ENCODE measurements at places on chromosomes 11 and 22.

DNA sequence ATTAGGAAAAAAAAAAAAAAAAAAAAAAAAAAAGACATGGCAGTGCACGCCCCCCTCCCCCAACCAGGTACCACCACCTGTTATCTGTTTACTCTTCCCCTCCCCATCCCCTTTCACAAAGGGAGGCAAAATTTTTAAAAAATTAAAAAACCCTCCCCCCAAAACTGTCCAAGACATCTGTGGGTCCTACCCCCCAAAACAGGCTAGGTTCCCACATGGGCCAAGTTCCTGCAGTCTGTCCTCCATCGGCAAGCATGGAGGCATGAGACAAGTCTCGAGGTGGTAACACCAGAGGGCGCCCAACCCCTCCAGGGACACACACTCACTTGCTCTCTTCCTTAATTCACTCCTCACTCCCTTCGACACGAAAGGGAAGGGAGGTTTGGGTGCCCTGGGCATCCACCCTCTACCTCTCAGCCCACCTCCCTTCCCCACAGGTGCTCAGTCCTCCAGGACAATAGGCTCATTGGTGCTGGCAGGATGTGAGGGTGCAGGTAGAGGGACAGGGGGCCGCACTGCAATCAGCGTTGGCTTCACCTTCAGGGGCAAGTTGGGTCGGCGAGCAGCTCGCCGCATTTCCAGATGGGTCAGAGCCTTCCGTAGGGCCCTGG, 2.2 kb upstream of the TUT1 start:
- H3K36me3 ChIP-seq = peaks cover 60% of the 10 kb centered on the region
- peaks cover 15% of the 10 kb centered on the region for H3K4me1 ChIP-seq
- H3K4me3 ChIP-seq = no peak overlapping the region
- no peaks in the 10 kb centered on the region for H3K27me3 ChIP-seq
- DNase-seq = peak; percentile 77

DNA sequence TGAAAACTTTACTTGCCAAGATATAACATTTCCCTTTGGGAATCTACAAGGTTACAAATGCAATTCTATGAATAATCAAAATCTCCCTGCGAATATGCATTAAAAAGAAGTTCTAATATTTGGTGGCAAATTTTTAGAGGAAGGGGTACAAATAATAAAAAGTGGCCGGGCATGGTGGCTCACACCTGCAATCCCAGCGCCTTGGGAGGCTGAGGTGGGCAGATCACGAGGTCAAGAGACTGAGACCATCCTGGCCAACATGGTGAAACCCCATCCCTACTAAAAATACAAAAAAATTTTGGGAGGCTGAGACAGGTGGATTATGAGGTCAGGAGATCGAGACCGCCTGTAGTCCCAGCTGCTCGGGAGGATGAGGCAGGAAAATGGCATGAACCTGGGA, 47.0 kb downstream of the ZNF280B start:
- H3K27me3 ChIP-seq = no peaks in the 10 kb centered on the region
- H3K4me3 ChIP-seq = no peak overlapping the region

- peaks cover 14% of the 10 kb centered on the region for H3K4me1 ChIP-seq
- DNase-seq = no peak
- H3K27me3 ChIP-seq = peaks cover 25% of the 10 kb centered on the region
- H3K4me3 ChIP-seq = no peak overlapping the region
- H3K36me3 ChIP-seq = no peaks in the 10 kb centered on the region
Observed at GRCh38 chr22:45069925-45070324, 60.1 kb upstream of the PHF21B start.

DNA sequence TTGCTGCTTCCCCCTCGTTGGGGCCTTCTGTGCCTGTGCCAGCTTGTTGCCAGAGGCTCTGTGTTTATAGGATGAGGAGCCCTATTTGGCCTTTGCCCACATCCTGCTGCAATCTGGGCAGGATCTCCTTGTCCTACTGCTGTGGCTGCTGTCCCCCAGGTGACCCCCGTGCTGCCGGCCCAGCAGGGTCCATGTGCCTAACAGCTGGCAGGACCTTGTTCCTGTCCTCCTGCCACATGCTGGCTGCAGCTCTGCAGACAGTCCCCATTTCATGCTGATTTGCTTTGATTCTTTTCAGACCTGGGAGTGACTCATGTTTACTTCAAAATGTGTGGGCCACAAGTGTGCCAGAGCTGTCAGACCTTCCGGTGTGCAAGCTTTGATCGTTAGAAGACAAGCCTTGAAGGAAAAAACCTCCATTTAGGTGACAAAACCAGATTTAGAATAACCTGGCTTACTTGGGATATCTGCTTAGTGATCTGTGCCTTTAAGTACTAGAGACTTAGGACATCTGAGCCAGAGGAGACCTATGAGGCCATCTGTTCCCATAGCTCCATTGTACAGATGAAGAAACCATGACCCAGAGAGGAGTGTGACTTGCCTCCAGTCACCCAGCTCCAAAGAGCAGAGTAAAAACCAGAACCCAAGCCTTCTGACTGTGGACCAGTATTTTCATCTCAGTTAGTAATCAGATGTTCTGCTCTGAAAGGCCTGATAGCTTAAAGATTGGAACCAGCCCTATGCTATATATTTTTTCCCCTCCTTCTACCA, 11.1 kb downstream of the NAV2 start:
- H3K27me3 ChIP-seq = no peaks in the 10 kb centered on the region
- H3K4me1 ChIP-seq = peaks cover 21% of the 10 kb centered on the region
- no peak overlapping the region for H3K27ac ChIP-seq
- peak; percentile 36 for DNase-seq

GRCh38 chr11:93504110-93505095, 38.8 kb downstream of the SMCO4 start:
- no peak for DNase-seq
- H3K36me3 ChIP-seq = no peaks in the 10 kb centered on the region
- H3K4me3 ChIP-seq = no peak overlapping the region
- peak overlapping the region; percentile 21 for H3K27ac ChIP-seq
- peaks cover 6% of the 10 kb centered on the region for H3K4me1 ChIP-seq
- no peaks in the 10 kb centered on the region for H3K27me3 ChIP-seq

GRCh38 chr11:121109471-121109870, 8.4 kb downstream of the TECTA start:
- no peaks in the 10 kb centered on the region for H3K36me3 ChIP-seq
- no peak overlapping the region for H3K27ac ChIP-seq
- DNase-seq = no peak

- no peak for DNase-seq
- H3K4me1 ChIP-seq = no peaks in the 10 kb centered on the region
Observed at GRCh38 chr11:90849312-90849711, 626.5 kb upstream of the CHORDC1 start.

GRCh38 chr11:93704237-93704636, 37.1 kb downstream of the TAF1D start:
- no peaks in the 10 kb centered on the region for H3K27me3 ChIP-seq
- H3K4me3 ChIP-seq = no peak overlapping the region
- H3K36me3 ChIP-seq = peaks cover 12% of the 10 kb centered on the region
- H3K4me1 ChIP-seq = no peaks in the 10 kb centered on the region
- H3K27ac ChIP-seq = no peak overlapping the region

DNA sequence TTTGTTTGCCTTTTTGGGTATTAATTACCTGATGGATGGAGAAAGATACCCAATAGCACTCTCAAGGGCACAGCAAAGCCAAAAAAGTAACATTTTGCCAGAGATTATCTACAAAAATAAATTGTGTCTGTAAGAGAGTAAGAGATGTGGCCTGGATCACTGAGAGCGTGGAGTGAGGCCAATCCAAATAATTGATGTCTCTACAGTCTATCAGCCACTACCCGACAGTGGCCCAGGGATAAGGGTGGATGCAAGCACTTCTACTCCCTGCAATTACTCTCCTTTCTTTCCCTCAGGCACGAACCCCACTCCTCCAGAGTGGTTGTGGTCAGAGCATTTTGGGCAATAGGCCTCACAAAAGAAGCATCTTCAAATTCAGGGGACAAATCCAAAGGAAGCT, 92.3 kb upstream of the ZC3H12C start:
- no peak overlapping the region for H3K27ac ChIP-seq
- no peak for DNase-seq
- H3K36me3 ChIP-seq = no peaks in the 10 kb centered on the region

DNA sequence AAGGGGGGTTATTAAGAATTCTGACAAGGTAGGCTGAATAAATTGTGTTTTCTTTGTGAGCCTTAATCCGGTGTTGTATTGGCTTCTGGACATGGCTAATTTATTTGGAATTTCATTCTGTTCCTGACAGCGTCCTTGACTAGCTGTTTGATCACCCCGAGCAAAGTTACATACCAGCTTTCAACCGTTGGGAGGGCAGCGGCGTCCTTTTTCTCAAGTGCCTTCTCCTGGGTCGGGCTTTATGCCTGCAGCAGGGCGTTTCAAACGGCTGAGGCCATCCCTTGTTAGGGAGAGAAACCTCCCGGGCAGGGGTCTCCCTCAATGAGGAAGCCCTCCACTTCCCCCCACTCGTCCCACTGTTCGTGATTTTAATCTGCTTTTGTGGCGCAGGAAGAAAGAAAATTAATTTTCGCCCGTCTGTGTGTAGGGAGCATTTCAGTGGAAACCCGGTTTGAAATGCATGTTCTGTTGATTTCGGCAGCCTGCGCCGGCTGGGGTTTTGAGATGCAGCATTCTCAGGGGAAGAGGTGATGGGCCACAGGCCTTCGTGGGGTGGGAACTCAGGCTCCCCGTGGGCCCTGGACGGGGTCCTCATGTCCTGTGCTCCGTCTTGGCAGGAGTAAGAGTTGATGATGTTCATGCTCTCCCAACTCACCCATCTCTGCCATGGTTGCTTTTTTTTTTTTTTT, 2.9 kb upstream of the SMIM38 start:
- no peak overlapping the region for H3K4me3 ChIP-seq
- no peaks in the 10 kb centered on the region for H3K4me1 ChIP-seq
- H3K36me3 ChIP-seq = no peaks in the 10 kb centered on the region
- H3K27ac ChIP-seq = no peak overlapping the region

- no peaks in the 10 kb centered on the region for H3K4me1 ChIP-seq
- H3K27ac ChIP-seq = no peak overlapping the region
- no peaks in the 10 kb centered on the region for H3K36me3 ChIP-seq
- no peak for DNase-seq
Observed at GRCh38 chr11:70729949-70730348, 331.6 kb downstream of the CTTN start.

- H3K4me1 ChIP-seq = peaks cover 15% of the 10 kb centered on the region
- no peaks in the 10 kb centered on the region for H3K36me3 ChIP-seq
- no peak within 1 kb of the TSS for H3K27ac ChIP-seq
- H3K4me3 ChIP-seq = no peak within 1 kb of the TSS
- DNase-seq = peak; percentile 72
Observed at GRCh38 chr22:31139866-31140716, at the start of gene PLA2G3. Gene PLA2G3 (minus strand): TSS chr22:31140508. CDS start chr22:31140354, 154 bp downstream.

GRCh38 chr11:33774736-33775466, 581 bp upstream of the FBXO3 start:
- H3K36me3 ChIP-seq = no peaks in the 10 kb centered on the region
- H3K4me1 ChIP-seq = peaks cover 22% of the 10 kb centered on the region
- peak; percentile 37 for DNase-seq
- H3K4me3 ChIP-seq = peak overlapping the region; percentile 61
- H3K27me3 ChIP-seq = no peaks in the 10 kb centered on the region

GRCh38 chr22:47408409-47408808, 646.0 kb downstream of the TBC1D22A start:
- no peak overlapping the region for H3K4me3 ChIP-seq
- no peaks in the 10 kb centered on the region for H3K27me3 ChIP-seq
- H3K4me1 ChIP-seq = no peaks in the 10 kb centered on the region
- H3K27ac ChIP-seq = no peak overlapping the region

GRCh38 chr11:126993599-126993998, 7.0 kb downstream of the KIRREL3 start:
- H3K4me1 ChIP-seq = peaks cover 27% of the 10 kb centered on the region
- H3K4me3 ChIP-seq = no peak overlapping the region
- H3K27me3 ChIP-seq = no peaks in the 10 kb centered on the region
- peak overlapping the region; percentile 100 for H3K27ac ChIP-seq

GRCh38 chr11:102927624-102927990, 27.9 kb downstream of the MMP13 start:
- H3K36me3 ChIP-seq = no peaks in the 10 kb centered on the region
- no peaks in the 10 kb centered on the region for H3K27me3 ChIP-seq
- no peak overlapping the region for H3K27ac ChIP-seq
- no peak for DNase-seq
- H3K4me1 ChIP-seq = peaks cover 9% of the 10 kb centered on the region
- H3K4me3 ChIP-seq = no peak overlapping the region

- H3K27ac ChIP-seq = no peak overlapping the region
- no peaks in the 10 kb centered on the region for H3K36me3 ChIP-seq
- no peak overlapping the region for H3K4me3 ChIP-seq
- no peaks in the 10 kb centered on the region for H3K27me3 ChIP-seq
Observed at GRCh38 chr11:122209619-122210366, 93.8 kb upstream of the BLID start.

GRCh38 chr11:63870351-63871140, 31.6 kb downstream of the MARK2 start:
- no peak overlapping the region for H3K4me3 ChIP-seq
- no peak overlapping the region for H3K27ac ChIP-seq
- no peaks in the 10 kb centered on the region for H3K27me3 ChIP-seq
- H3K36me3 ChIP-seq = peaks cover 6% of the 10 kb centered on the region
- DNase-seq = peak; percentile 48

GRCh38 chr11:18466402-18466801, 10.7 kb downstream of the LDHAL6A start:
- no peak for DNase-seq
- no peak overlapping the region for H3K4me3 ChIP-seq
- no peaks in the 10 kb centered on the region for H3K4me1 ChIP-seq

- no peaks in the 10 kb centered on the region for H3K27me3 ChIP-seq
- H3K4me3 ChIP-seq = no peak overlapping the region
- H3K36me3 ChIP-seq = no peaks in the 10 kb centered on the region
- peaks cover 6% of the 10 kb centered on the region for H3K4me1 ChIP-seq
Observed at GRCh38 chr11:65166893-65167292, 3.1 kb upstream of the SPDYC start.

GRCh38 chr22:48105259-48105658, 1342.8 kb downstream of the TBC1D22A start:
- H3K27ac ChIP-seq = no peak overlapping the region
- H3K36me3 ChIP-seq = no peaks in the 10 kb centered on the region
- H3K4me1 ChIP-seq = no peaks in the 10 kb centered on the region

- no peak overlapping the region for H3K4me3 ChIP-seq
- peaks cover 25% of the 10 kb centered on the region for H3K27me3 ChIP-seq
Observed at GRCh38 chr11:121425828-121426227, 26.3 kb upstream of the SORL1 start.

DNA sequence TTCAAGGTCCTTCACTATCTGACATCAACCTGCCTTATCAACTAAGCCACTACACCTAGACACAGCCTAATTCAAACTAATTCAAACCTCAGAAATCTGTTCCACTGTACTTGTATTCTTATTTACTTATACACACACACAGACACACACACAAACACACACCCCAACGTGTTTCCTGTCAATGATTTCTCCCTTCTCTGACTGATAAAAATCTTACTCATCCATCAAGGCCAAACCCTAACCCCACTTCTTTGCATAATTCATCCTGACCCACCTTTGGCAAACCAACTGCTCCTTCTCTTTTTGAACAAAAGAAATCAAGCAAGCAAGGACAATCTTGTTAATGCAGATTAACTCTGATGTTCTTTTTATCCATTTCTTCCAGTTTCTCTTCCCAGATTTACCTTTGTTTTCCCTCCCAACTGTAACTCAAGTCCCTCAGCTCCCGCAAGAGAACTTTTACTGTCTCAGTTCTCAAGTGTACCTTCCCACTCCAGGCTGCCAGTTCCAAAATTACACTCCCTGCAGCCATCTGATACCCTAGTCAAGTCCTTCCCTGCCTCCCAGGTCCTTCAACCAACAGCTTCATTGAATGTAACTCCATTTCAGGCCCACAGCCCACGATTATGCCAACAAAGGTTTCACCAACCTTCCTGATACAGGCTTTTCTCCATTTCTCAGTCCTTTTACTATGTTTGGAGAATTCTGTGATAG, 78.3 kb downstream of the PAK1 start:
- H3K27me3 ChIP-seq = no peaks in the 10 kb centered on the region
- no peak for DNase-seq
- H3K36me3 ChIP-seq = peaks cover 12% of the 10 kb centered on the region
- no peak overlapping the region for H3K27ac ChIP-seq
- no peak overlapping the region for H3K4me3 ChIP-seq

All from mesenchymal stem cell (in vitro differentiated cells and primary cell).